ENCODE measurements at places on chromosomes 4 and X. TPM values are rescaled to one million over a fixed set of nuclear protein-coding genes. Genes with fewer than 3 reads are reported as not detected.

CT45A5 gene
- not detected for total RNA-seq

PRDM8 gene
- total RNA-seq: 5.1 TPM

IL9R gene
- 0.98 TPM for total RNA-seq

GPC3 gene
- total RNA-seq: 0.54 TPM

ETDB gene
- not detected for total RNA-seq

NOX1 gene
- total RNA-seq: not detected

FGG gene
- 1.8 TPM for total RNA-seq

TDO2 gene
- not detected for total RNA-seq

CFP gene
- 1.2 TPM for total RNA-seq

- no peak for DNase-seq
Observed at GRCh38 chr4:111678479-111678878, 466.8 kb upstream of the FAM241A start.

DNA sequence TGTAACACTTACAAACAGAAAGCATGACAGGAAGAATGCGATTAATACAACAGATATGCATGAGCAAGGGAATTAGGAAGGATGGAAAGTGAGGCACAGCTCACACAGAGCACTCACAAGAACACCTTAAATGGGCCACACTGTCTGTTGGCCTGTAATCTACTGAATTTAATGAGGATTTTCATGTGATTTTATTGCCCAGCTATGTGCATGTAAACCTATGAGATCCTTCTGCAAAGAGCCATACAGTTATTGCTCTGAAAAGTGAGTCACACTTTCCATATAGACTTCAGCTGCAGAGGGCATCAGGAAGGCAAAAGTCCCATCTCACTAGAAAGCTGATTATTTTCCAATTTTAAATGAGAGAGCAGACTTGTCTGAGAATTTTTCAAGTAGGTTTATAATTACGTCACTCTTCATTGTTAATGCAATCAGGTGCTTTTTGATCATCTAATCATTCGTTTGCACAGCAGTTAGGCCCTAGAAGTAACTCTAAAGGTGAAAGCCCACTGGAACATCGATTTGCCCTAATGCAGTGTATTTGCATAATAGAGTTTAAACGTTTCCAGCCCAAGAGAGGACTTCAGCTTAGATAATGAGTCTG, 832.7 kb upstream of the INTU start:
- no peak for DNase-seq

- DNase-seq: no peak
Observed at GRCh38 chrX:65999029-65999562, 40.8 kb downstream of the VSIG4 start.

DNA sequence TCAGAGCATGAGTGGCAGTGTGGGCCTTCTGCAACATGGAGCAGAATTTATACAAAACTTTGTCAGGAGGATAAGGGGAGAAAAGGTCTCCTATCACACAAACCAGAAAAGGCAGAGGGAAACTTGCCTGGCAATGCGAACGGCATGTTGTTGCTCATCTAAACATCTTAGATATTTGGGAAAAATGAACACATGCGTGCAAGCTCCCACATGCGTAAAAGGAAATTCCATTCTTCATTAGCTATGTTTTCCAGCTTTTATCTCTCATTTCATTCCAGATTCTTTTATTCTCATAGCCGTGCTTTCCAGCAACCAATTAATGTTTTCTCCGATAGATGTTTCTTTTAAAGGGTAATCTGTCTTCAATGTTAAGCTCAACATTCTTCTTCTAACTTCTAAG, 31.3 kb upstream of the GBA3 start:
- no peak for DNase-seq

GRCh38 chr4:177214935-177215334, 94.7 kb upstream of the NEIL3 start:
- no peak for DNase-seq

- DNase-seq: no peak
Observed at GRCh38 chr4:138062929-138063328, 179.2 kb downstream of the SLC7A11 start.

DNA sequence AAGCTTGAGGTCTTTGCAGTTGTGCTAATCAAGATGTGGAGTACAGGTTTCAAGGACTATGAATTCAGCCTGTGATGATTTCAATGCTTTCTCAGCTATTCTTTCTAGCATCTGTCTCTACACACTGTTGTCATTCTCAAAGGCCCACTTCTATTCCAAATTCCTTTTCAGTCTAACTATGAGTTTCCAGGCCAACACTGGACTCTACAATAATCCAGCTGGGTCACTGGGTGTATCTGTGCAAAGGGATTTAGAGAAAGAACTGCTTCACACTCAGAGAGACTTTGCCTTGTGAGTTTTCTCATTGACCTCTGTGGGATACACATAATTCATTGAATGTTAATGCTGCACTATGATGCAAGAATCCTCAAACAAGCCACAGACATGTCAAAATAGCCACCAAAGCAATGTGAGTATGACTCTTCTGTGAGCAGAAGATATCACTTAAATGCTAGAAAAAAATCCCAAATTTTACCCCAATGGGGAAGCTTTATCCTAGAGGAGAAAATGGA, 171.8 kb upstream of the CLNK start:
- no peak for DNase-seq

DNA sequence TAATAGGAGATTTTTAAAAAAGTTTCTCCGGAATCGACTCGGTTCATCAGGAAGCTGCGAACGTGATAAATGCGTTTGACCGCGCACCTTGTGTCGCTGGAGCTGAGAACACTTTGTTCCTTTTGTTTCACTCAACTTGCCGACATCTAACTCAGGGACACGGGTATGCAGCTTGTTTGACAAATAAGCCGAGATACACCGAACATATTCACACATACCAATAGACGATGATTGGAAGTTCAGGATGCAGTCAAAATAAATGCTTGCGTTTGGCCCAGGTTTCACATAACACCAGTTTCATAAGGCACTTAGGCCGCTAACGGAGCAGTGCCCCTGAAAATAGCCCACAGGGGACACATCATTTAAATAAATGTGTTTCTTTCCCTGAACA, 932 bp upstream of the SHISA3 start:
- no peak for DNase-seq

DNA sequence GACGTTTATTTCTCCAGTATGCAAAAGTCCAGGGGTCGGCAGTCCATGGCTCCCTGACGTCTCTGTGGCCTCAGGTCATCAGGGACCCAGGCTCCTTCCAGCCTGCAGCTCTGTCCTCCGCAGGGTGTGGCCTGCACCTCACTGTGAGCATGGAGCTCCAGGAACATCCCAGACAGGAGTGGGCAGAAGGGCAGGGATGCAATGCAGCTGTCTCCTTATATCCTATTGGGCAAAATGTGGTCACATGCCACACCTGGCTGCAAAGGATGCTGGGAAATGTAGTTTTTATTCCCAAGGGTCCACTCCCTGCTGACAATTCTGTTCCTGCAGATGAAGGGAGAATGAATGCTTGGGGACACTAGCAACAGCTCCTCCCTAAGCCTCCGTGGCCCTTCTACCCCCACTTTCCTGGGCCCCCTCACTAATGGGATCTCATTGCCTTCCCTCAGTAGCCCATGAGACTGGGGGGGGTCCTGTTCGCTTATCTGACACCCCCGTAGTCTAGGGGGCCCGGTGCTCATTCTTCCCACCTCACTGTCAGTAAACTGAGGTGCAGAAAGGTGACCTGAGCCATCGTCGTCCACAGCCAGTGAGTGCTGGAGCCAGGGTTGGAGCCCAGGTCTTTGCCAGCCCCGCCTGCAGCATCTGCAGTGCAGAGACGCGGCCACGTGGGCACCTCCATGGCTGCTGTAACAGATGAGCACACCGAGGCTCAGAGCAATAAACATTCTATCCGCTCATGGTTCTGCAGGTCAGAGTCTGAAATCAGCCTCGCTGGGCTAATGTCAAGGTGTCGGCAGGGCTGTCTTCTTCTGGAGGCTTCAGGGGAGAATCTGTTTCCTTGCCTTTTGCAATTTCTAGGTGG, 5.9 kb upstream of the GRPEL1 start:
- no peak for DNase-seq

- DNase-seq: no peak
Observed at GRCh38 chrX:123665197-123665596, 67.7 kb downstream of the THOC2 start.

Measured in activated T-cell treated with anti-CD3 and anti-CD28 coated beads, Interleukin-2, amount 50 U/mL, for 4 hours (primary cell).